ENCODE measurements at places on chromosomes 12 and 14. TPM values are rescaled to one million over a fixed set of nuclear protein-coding genes. Genes with fewer than 3 reads are reported as not detected.

GRCh38 chr12:5014269-5014668 lies 29.4 kb upstream of the KCNA5 start:
- no peak for DNase-seq

DNA sequence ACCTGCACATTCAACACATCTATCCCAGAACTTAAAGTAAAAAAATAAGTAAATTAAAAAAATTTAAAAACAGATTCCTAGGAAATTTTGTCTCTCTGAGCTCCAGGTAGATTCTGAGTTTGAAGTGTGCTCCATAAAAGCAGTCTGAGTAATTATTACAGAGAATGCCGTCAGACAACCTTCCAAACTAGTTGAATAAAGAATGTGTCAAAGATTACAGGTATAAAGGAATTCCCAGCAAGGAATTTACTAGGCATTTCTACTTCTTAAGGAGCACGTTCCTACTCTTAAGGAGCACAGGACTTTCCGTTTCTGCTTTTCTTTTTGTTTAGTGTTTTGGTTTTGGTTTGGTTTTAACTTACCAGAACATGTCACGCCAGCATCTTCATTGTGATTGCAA lies 7.1 kb downstream of the CD163 start:
- no peak for DNase-seq

- no peak for DNase-seq
Measured at GRCh38 chr12:48336061-48336460, 14.7 kb downstream of the ZNF641 start.

- no peak for DNase-seq
Measured at GRCh38 chr12:14307004-14307403, 58.5 kb upstream of the ATF7IP start.

DNA sequence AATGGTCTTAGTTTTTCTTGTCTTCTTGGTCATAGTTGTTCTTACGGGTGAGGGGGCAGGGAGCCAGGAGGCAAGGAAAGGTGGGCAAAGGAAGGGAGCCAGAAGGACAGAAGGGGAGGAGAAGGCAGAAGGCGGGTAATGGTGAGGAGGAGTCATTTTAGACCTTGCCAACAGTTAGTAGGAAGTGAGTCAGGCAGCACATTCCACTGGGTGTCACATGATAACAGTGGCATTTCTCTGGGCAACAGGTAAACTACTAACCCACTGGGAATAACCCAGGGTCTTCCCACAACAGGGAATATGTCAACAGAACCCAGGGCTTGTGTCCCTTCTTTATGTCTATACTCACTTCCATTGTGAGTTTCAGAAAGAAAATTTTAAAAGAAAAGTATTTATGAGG lies 127.6 kb downstream of the SLC8A3 start:
- DNase-seq = no peak

DNA sequence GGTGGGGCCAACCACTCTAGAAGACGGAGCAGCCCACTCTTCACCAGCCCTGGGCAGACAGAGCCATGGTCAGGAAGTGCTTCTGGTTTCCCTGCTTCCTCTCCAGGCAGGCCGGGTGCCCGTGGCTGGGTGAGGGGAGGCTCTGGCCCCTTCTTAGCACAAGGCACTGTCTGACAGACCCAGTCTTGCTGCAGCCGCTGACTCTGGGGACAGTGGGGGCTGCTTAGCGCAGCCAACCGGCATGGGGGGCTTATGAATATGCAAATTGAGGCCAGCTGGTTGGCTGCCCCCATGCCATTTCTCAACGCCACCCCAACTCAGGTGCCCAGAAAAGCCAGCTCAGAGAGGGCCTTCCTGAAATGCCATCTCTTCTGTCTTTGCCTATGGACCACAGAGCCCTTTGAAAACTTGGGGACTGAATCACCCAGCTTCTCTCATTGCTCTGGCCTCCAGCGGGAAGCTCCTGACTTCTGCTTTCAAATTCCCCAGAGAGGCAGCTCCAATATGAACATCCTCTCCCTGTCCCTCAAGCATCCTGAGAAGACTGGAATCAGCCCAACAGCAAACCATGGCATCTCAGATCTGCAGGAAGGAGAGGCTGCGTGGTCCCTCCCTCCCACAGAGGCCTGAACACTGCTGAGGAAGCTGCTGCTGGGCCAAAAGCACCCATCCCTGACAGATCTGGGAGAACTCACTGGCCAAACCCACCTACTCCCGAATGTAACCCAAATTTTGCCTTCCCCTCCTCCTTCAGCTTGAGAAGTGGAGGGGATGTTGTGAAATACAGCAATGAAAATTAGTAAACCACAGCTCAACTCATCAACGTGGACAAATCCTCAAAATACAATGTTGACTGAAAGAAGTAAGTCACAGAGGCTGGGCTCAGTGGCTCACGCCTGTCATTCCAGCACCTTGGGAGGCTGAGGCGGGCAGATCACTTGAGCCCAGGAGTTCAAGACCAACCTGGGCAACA lies at the start of gene PROX2:
Gene PROX2, minus strand, starts transcription at position 205 of the 973 bp plus-strand sequence. CDS start 12,311 bp downstream, outside the sequence.
- DNase-seq = no peak

DNA sequence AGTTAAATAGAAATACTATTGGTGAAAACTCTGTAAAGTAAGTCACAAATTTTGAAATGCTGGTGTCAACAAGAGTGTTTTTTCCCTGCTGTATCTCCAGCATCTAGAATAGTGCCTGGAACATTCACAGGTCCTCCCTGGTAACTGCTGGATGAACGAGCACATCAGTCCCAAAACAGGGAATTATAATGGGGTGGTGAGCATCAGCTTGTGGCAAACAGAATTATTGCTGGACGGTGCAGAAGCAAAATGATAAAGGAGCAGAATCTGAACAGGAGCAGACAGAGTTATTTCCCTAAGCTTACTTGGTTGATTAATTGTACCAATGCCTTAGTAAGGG lies 129.9 kb downstream of the GRIP1 start:
- no peak for DNase-seq

DNA sequence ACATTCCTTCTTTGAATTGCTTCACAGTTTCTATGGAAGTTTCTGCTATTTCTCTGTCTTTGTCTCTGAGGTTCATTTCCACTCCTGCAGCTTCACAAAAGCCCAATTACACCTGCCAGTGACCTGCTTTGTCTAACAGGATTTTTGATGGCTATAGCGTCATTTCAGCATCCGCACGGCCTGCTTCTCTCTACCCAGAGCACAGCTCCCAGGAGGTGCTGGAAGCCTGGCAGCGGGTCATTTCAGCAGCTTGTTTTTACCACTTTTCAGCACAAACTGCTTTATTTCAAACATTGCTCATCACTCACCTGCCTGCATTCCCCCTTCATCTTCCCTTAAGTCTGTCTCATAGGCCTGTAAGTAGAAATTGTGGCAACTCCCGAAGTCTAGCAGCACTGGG lies 434.5 kb upstream of the GARIN6 start:
- DNase-seq = no peak

DNA sequence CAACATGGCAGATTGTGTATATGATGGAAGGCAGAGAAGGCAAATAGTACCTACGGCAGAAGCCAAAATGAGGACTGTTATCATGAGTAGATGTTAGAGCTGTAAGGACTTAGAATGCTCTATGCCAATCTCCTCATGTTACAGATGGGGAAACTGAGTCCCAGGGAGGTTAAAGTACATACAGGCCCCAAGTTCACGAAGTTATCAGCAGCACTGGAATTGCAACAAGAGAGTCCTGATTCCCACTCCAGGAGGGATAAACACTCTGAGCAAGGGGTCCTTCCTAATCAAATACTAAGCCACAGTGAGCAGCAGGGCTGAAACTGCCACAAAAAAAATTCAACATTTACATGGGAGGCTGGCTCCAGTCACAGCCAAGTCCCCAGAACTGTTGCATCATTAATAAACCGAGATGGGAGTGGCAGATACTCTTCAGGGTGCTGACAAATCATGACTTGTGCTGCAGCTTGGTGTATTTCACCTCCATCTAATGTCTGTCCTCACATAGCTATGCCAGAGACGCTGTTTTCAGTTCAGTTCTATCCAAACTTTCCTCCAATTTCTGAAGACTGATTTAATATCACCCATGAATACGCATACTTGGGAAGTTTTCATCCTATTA lies 24.2 kb downstream of the NUAK1 start:
- no peak for DNase-seq

- no peak for DNase-seq
Measured at GRCh38 chr14:31933716-31934115, 143.4 kb upstream of the ARHGAP5 start.

DNA sequence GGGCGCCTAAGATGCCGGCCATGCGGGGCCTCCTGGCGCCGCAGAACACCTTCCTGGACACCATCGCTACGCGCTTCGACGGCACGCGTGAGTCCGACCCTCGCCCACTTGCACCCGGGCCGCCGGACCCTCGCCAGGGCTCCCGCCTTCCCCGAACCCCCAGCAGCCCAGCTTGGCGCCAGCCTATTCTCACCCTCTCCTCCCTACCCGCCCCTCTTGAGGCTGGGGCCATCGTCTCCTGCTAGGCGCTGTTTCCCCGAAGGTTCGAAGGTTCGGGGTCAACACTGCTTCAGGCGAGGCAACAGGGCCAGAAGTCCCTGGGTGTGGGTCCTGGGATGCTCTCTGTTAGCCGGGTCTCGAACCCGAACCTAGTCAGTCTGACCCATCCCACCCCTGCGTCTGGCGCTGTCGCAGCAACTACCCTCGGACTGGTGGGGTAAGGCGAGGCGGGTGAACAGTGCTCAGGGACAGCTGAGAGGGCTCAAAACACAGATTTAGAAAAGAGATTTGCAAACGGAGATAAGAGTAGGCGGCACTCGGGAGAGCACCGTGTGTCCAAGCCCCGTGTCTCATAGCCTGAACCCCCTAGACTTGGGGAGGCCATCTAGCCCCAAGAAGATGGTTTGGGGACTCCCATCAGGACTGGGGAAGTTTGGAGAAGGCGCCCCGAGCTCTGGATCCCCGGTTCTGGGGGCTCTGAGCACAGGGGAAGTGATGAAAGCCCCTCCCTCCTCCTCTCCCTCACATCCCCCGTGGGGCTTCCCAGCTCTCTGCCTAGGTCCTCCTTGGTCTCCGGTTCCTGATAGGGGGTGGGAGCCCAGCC lies 787 bp downstream of the KCNH3 start:
- DNase-seq = peak; percentile 58

DNA sequence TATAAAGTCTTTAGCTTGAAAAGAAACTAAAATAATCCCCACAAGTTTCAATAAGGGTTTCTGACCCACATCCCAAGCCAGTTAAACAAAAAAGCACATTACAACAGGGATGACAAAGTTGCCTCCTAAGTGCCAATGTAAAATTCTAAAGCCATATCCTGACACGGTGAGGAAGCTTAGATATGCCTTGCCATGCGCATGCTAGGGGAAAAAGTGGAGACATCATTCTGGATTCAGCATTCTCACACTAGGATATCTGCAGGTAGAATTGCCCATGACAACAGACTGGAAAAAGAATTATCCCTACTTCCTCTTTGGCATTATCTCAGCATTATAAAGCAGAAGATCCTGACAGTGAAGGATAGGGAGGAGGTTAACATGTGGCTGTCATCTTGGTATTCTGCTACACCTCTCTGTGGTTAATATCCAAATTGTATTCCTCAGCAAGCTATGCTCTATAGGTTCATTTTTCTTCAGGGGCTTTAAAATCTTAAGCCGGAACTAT lies 4.9 kb downstream of the DUSP6 start:
- no peak for DNase-seq

GRCh38 chr12:57299514-57300016 lies 48.6 kb upstream of the STAC3 start:
- DNase-seq = no peak

DNA sequence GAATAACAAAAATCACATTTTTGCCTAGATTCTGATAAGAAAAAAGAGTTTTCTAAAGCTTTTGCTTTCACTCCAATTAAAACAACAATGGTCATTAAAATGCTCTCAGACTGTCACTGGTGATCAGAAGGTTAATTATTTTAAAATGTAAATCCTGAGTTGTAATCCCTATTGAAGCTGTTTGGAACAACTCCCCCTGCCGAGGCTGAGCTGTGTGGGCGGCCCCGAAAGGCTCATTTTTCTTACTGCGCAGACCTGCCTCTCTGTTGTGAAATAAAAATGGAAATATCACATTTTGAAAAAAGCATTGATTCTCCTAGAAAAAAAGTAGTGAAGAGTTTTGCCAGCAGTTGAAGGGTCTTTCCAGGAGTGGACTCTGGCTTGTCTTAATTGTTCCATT lies 174.8 kb upstream of the CDKN3 start:
- DNase-seq = no peak

DNA sequence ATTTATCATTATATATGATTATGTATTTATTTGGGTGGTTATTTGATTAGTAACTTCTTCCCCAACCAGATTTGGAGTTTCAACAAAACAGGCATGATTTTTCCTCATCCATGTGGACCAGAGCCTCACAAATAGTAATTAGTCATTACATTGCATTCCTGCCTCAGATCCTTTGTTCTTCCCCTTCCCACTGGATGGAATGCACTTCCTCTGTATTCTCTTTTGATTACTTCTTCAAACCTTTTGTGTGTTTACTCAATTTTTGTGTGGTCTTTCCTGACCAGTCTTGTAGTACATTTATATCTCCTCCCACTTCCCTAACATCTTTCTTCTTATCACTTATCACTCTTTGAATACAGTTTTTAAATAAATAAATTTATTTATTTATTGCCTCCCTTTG lies 15.5 kb downstream of the SYT1 start:
- no peak for DNase-seq

- no peak for DNase-seq
Measured at GRCh38 chr12:65647074-65647473, 177.2 kb upstream of the HMGA2 start.

- no peak for DNase-seq
Measured at GRCh38 chr12:11666131-11667050, 16.9 kb downstream of the ETV6 start.

DNA sequence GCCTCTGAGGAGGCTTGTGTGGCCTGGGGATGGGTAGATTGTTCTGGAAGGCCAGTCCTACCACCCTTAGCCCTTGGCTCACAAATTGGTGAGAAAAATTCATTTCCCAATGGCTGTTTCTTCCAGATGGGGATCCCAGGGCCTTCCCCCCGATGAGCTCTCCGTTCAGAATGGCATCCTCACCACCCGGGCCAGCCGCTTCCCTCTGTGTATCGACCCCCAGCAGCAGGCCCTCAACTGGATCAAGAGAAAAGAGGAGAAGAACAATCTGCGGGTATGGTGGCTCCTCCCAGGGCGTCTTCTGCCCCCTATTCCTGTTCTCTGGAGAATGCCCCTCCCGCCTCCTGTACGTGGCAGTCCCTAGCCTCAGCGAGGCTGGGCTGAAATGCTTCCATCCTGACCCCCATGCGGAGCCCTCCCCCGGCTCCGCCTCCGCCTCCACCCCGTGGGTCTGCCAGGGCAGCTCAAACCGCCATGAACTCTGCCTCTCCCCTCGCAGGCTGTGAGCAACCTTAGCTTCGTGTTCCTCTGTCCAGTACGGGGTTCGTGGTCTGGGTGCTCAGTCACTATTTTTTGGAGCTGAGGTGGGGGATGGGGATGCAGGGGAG lies 57.8 kb downstream of the CCDC92 start:
- DNase-seq = no peak

Gene REC8
- total RNA-seq = 6.4 TPM

Gene COX8C
- not detected for total RNA-seq

Gene TXNDC16
- 10.5 TPM for total RNA-seq

Gene VRTN
- not detected for total RNA-seq
